Hepatocyte (in vitro differentiated cells): ENCODE measurements at places on chromosomes 12 and 14. TPM values are rescaled to one million over a fixed set of nuclear protein-coding genes. Genes with fewer than 3 reads are reported as not detected.
A peak's percentile ranks its signal among the peaks of the same experiment; 100 is the strongest.

DNA sequence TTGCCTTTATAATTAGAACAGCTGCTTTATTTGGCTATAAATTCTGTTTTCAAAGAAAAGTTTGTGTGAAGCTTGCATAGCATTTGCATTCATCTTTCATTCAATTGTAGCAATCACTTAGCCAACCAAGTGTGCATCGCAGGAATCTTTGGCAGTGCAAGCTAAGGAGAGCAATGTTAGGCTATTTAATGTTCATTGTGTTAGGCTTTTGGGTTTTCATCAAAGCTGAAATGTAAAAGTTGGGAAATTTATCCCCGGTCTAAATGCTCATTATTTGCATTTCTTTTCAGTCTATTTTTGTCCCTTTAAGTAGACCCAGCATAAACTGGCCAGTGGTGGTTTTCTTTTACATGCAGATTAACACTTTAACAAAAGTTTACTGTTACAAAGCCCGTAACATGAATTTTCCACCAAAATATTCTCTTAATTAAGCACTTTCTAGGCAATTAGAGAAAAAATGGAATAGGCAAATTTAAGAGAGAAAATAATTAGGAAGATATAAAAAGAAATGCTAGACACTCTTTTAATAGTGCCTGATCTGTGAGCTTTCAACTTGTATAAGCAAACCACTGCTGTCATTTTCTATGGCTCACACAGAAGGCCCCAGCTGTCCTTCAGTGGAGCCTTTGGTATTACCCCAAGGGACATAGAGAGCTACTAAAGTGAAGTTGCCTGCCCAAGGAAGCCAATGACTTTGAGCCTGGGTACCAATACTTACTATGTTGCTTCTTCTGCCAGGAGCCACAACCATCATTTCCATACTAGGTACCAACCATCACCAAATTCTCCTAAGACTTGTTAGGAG lies 898.9 kb upstream of the SEL1L start:
- DNase-seq, result no peak

The B4GALNT3 gene
- total RNA-seq, result 10.6 and 13.9 TPM in 2 replicates

DNA sequence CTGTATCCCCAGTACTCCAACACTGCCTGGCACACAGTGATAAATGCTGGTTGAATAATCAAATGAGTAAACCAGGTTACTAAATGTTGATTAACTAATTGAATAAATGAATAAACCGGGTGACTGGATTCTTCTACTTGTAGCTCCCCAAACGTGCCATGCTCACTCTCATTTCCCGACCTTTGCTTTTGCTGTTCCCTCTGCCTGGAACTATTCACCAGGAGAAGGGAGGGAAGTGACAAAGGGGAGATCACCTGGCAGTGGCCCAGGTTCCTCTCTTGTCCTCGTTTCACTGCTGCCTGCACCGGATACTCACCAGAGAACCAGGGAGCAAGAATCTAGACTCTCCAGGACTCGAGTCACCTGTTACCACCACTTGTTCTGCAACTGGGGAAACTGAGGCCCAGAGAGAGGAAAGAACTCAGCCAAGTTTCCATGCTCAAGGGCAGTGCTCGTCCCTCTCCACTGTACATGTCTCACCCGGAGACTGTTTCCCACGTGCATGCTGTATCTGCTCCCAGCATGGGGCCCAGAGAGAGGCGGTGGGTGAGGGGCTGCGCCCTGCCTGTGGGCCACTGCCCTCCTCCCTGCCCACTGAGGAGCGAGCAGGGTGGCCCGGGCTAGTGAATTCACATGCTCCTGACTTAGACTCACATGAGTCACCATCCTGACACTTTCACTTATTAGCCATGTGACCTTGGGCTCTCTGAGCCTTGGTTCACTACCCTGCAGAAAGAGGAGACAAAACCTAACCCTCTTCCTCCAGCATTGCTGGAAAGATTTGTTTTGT lies 17.7 kb upstream of the POP5 start:
- DNase-seq, result peak; percentile 61

- DNase-seq, result no peak
These were observed 23.2 kb downstream of the ITPR2 start for GRCh38 chr12:26809611-26810285.

The ARMH4 gene
- 6.6 and 9.2 TPM in 2 replicates for total RNA-seq

The CISTR gene
- not detected in 2 replicates for total RNA-seq

GRCh38 chr12:125983094-125983783 lies 918.0 kb downstream of the AACS start:
- peak; percentile 94 for DNase-seq

The ZFHX2 gene
- 0.28 and 1.4 TPM in 2 replicates for total RNA-seq

DNA sequence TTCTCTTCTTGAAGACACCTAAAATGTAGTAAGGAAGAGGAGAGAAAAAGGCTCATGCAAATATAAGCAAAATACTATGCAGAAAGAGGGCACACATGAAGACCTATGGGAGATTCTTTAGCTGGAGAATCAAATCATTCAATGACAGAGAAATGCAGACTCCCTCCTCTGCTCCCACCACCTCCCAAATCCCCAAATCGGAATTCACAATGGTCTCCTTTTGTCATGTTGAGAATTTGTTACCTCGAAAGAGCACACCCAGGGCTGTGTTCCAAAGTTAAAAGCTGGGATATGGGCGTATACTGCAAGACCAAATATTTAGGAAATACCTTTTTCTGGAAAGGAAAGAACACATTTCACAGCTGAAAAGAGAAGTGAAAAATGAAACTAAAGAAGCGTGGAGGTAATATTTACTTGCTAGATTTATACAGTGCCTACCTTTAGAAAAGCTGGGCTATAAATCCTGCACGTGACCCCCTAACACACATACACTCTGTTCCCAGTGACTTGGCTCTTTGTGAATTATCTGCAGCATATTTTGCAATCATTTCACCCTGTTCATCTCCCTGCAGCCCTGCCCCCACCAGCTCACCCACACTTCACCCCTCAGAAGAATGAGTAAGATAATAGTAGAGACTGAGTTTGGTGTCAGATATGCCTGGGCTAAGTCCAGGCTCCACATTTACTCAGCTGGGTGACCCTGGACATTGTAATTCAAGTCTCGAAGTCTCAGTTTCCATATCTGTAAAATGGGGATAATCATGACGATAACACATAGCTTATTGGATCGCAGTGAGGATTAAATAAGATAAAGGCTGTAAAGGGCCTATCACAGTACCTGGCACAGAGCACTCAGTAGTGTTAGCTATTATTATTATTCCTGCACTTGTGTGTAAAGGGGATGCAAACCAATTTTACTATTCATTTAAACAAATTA lies 2.9 kb upstream of the CACNA1C start:
- peak; percentile 51 for DNase-seq

The CCDC184 gene
- 4.8 and 7.7 TPM in 2 replicates for total RNA-seq

The TAS2R31 gene
- total RNA-seq, result 6.2 and 9.4 TPM in 2 replicates

- DNase-seq, result no peak
These were observed 406.4 kb downstream of the NRXN3 start for GRCh38 chr14:78576437-78577166.

The SYT1 gene
- total RNA-seq, result 1.8 and 2.5 TPM in 2 replicates

DNA sequence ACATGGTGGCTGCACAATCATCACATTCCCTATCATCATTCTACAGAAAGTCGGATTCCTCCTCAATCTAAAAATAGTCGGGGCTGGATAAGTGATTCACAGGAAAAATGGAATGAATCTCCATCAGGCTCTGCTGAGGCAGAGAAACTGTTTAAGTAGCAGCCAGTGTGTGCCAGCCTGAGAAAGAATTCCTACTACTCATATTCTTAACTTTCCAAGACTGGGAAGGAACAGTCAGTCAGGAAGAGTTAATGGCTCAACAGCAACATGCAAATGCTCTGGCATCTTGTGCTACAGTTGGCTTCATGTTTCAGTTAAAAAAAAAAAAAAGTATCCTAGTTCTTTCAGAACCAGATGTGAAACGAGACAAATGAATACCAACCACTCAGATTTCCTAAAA lies 187.0 kb downstream of the GRIP1 start:
- peak; percentile 6 for DNase-seq

The KLRD1 gene
- total RNA-seq, result 0.24 and 0.30 TPM in 2 replicates

DNA sequence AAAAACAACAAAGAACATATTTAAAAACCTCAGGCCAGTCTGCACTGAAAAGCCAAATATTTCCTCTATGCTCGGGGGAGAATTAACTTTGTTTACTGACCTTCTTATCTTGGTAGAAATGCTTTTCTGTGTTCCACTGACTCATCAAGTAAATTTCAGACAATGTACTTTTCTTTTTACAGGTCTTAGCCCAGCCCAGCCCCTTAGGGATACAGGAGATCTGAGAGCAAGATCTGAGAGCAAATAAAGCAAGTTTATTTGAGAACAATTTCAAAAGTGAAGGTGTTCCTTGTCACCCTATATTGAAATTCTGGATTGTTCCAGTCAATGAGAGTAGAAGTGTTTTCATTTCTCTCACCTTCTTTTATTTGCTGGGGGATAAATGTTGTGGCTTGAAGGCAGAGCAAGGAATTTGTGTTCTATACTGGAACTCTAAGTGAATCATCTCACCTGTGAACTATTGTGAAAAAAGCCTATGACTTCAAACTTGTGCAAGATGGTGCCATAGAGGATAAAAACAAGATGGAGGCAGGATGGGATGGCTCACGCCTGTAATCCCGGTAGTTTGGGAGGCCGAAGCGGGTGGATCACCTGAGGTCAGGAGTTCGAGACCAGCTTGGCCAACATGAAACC lies 7.9 kb upstream of the GPRC5A start:
- DNase-seq, result peak; percentile 64

DNA sequence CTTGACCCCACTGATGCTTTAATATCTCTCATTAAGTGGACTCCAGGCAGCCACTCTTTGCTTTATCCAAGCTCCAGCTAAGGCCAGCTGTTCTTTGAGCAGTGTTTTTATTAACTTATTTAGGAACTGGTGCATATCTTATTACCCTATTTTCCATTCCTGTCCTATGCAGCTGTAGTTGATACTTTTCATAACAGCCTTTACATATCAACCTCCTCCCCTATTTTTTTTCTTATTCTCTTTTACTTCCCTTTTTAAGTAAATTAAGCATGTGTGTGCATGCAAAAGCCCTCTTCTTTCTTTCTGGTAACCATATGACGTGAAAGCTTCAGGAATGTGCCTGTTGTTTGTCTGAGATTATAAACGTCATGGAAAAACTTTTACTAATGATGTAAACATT lies 121.2 kb downstream of the PTPRQ start:
- peak; percentile 15 for DNase-seq

The CCDC198 gene
- 21.8 and 34.5 TPM in 2 replicates for total RNA-seq

DNA sequence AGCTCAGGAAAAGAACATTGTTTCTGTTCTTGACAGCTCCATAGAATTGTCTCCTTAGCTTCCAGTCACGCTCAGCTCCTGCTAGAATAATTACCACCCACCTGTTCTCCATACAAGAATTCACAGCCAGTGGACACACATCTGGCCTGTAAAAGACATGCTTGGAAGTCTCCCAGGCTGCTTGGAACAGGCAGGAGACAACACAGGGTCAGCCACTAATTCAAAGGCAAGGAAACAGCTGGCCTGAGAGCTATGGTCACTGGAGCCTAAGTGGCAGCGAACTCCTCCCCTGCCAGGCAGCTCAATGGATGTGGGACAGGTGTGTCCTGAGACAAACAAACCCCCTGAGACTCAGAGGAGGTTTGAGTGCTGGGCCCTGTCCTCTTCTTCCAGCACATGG lies 22.9 kb upstream of the LTBP2 start:
- no peak for DNase-seq

The E2F7 gene
- 3.5 TPM in 2 replicates for total RNA-seq

DNA sequence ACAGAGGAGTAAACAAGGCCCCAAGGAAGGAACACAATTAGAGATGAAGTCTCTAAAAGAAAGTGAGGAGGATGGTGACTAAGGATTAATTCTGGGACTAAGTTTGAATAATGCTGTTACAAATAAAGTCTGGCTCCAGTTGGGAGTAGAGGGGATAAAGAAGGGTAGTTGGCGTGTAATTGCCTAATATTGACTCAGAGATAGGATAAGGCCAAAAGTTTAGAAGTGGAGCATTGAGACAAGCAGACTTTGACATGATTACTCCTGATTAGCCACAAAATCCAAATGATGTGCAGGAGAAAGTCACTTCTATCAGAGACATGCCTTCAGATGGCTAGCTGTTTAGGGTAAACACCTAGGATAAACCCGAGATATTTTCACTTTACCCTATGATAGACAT lies 108.4 kb downstream of the PLCZ1 start:
- no peak for DNase-seq

The CLEC2A gene
- 0.28 TPM in 1 of 2 replicates, not detected in the other for total RNA-seq

- no peak for DNase-seq
These were observed 1226.7 kb downstream of the FLRT2 start for GRCh38 chr14:86756521-86757190.

- DNase-seq, result no peak
These were observed 53.1 kb downstream of the PARP11 start for GRCh38 chr12:3820122-3820521.

- no peak for DNase-seq
These were observed 5.1 kb downstream of the E2F7 start for GRCh38 chr12:77060136-77060882.

DNA sequence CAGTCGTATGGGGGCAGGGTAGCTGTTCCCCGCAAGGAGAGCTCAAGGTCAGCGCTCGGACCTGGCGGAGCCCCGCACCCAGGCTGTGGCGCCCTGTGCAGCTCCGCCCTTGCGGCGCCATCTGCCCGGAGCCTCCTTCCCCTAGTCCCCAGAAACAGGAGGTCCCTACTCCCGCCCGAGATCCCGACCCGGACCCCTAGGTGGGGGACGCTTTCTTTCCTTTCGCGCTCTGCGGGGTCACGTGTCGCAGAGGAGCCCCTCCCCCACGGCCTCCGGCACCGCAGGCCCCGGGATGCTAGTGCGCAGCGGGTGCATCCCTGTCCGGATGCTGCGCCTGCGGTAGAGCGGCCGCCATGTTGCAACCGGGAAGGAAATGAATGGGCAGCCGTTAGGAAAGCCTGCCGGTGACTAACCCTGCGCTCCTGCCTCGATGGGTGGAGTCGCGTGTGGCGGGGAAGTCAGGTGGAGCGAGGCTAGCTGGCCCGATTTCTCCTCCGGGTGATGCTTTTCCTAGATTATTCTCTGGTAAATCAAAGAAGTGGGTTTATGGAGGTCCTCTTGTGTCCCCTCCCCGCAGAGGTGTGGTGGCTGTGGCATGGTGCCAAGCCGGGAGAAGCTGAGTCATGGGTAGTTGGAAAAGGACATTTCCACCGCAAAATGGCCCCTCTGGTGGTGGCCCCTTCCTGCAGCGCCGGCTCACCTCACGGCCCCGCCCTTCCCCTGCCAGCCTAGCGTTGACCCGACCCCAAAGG lies 804 bp downstream of the GAPDH start:
- peak; percentile 80 for DNase-seq

The WNT1 gene
- not detected in 2 replicates for total RNA-seq

The KRT83 gene
- total RNA-seq, result not detected in 2 replicates

GRCh38 chr14:63960926-63961567 lies 108.2 kb downstream of the SYNE2 start:
- DNase-seq, result no peak

DNA sequence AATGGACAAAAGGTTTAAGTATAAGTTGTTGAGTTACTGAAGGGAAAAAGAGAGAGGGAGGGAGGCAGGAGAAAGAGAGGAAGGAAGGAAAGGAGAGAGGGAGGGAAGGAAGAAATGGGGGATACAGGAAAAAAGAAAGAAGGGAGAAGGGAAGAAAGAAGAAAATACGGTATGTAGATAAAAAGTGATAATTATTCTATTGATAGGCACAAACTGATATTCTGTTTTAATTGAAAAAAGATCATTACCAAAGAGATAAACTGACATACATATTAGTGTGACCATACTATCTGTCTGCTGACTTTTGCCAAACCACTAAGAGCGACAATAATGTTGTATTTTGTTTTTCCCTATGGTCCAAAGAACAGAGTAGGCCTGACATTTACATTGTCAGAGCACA lies 154.5 kb downstream of the LRFN5 start:
- no peak for DNase-seq

The MYF5 gene
- total RNA-seq, result not detected in 2 replicates
